ENCODE measurements at places on chromosomes 4 and X.

GRCh38 chr4:90718931-90719330 is 591.7 kb downstream of the CCSER1 start:
- DNase-seq: no peak

- no peak for DNase-seq
These were observed 1462.1 kb downstream of the FSTL5 start for GRCh38 chr4:160701671-160702070.

DNA sequence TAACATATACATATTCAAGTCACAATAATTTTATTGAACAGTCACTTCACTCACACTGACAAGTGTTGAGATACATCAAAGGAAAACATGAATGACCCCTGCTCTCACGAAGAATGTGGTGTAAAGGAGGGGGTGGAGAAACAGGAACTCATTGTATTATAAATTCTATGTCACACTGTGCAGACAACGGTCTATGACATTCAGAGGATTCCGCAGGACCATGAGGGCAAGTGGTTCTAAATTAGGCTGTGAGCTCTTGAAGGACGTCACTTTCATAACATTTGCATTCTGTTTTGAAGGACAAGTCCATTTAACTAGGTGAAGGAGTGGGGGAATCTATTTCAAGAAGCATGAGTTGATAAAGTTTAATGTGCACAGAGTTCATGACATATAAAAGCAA is 415.2 kb upstream of the HS3ST1 start:
- no peak for DNase-seq

GRCh38 chr4:111717921-111718320 is 427.3 kb upstream of the FAM241A start:
- no peak for DNase-seq

GRCh38 chr4:122689972-122690371 is 42.5 kb upstream of the BBS12 start:
- DNase-seq: no peak
